ENCODE measurements at places on chromosomes 2 and 18.

GRCh38 chr2:217242947-217243346 lies 383.1 kb upstream of the TNP1 start:
- DNase-seq, result no peak

GRCh38 chr2:157800838-157801495 lies 75.2 kb downstream of the ACVR1 start:
- DNase-seq, result no peak

- peak; percentile 58 for DNase-seq
These were observed 24.4 kb downstream of the ZNF892 start for GRCh38 chr2:95231723-95232122.

DNA sequence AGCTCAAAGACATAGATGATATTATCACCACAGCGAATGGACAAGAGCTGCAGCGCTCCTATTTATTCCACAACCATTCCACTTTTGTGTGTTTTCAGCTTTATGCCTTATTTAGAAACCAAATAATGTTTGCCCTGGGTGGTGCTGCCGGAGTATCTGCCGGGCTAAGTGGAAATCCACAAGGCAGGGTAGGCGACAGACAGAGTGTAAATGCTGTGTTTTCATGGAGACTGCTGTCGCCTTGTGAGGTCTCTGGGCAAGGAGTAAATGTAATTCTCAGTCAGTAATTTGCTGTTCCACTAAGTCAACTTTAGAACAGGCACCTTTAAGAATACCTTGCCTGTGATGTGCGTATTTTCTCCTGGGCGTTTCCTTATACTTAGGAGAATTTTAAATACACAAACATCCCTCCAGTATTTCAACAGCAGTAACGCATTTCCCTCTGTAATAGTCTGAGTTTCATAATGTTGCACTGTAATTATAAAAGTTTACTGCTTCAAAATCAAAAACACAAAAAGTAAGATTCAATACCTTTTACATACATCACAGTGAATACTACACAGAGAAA lies 60.9 kb downstream of the COBLL1 start:
- DNase-seq, result no peak

DNA sequence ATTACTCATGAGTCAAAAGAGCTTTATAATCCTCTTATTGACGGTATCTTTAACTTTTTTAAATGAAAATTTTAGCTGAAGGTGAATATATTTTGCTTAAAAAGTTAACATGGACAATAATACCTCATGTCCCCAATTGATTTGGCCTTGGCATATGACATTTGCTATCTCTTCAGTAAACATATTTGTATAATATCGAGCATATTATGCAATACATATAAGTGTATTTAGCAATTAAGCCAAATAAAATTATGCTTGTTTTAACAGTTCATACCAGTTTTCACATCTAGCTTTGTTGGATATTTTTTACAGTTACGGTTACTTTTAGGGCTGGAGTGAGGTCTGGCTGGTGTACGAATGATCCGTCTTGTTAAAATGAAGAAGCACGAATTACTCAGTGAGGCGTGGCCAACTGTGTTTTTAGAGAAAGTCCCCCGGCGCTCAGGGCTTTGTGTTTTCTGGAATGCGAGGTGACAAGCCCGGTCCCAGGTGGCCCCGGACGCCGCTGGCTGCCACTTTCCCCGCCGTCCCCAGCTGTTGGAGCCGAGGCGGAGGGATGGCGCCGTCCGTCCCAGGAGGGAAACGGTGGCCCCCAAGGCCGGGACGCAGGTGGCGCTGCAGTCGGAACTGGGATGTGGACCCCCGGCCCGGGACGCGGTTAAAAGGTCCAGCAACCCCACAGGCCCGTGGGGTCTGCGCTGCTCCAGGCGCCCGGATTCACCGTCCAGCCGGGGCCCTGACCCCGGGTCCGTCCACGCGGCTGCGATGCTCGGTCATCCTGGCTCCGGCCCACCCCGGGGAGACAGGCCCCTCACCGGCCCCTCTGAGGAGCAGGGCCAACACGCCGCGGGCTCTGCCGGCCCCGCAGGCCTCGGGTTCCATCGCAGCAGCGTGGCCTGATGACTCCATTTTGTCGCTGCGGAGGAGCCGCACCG lies 41.3 kb downstream of the TMEM18 start:
- DNase-seq, result no peak

All from cardiac muscle cell (in vitro differentiated cells and primary cell).